ENCODE measurements at places on chromosomes 16 and 17. TPM values are rescaled to one million over a fixed set of nuclear protein-coding genes. Genes with fewer than 3 reads are reported as not detected.

- DNase-seq: no peak
Observed at GRCh38 chr17:80362428-80363119, 52.4 kb upstream of the ENDOV start.

- DNase-seq: no peak
Observed at GRCh38 chr17:33201283-33201682, 91.8 kb downstream of the ASIC2 start.

- DNase-seq: no peak
Observed at GRCh38 chr16:64450177-64450576, 671.7 kb downstream of the CDH11 start.

DNA sequence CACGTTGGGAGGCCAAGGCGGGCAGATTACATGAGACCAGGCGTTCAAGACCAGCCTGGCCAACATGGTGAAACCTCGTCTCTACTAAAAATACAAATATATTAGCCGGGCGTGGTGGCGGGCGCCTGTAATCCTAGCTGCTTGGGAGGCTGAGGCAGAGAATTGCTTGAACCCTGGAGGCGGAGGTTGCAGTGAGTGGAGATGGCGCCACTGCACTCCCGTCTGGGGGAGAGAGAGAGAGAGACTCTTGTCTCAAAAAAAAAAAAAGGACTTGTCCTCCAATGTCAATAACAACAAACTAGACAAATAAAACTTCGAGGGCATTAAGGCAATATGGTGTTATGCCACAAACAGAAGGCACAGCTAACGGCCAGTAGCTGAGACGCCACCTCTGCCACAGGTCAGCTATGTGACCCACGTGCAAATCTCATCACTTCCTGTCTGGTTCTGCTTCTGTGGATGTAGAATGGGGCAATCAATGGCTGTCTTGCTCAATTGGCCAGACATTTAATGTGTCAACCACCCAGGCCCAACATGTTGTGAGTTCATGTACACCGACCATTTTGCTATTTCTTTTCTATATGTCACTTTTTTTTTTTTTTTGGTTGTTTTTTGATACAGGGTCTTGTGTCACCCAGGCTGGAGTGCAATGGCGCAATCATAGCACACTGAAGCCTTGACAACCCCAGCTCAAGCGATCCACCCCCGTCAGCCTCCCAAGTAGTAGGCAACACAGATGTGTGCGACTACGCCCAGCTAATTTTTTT lies 834 bp upstream of the TXNDC11 start:
- peak; percentile 5 for DNase-seq

GRCh38 chr16:86059253-86060171 lies 160.6 kb downstream of the IRF8 start:
- DNase-seq: no peak

DNA sequence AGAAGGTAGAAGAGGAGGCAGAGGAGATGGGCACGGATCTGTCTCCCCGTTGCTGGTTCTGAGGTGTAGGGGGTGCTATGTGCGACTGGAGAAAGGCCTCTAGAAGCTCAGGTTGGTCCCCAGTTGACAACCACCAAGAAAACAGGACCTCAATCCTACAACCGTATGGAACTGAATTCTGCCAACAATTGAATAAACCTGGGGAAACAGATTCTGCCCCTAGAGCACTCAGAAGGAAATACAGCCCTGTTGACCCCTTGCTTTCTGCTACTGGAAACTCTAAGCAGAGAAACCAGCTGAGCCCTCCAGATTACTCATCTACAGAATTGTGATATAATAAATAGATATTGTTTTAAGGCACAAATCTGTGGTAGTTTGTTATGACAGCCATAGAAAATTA lies 313.0 kb upstream of the GOT2 start:
- DNase-seq: no peak

Gene ALOX15
- total RNA-seq: not detected

Gene KRT24
- total RNA-seq: not detected

Gene CDRT15L2
- total RNA-seq: not detected

Gene ORAI3
- 3.0 TPM for total RNA-seq

Gene ATAD5
- total RNA-seq: 3.9 TPM

Gene NUPR1
- total RNA-seq: not detected

Gene PLEKHM1
- 108 TPM for total RNA-seq

All from CD4-positive, alpha-beta T cell (primary cell).